Effector CD8-positive, alpha-beta T cell (primary cell): ENCODE measurements at places on chromosomes 11 and 22.

GRCh38 chr22:37417677-37418348, 9.5 kb downstream of the ELFN2 start:
- no peak for DNase-seq

- DNase-seq = no peak
Measured at GRCh38 chr11:120660024-120660565, 148.5 kb downstream of the GRIK4 start.

GRCh38 chr11:71194710-71195109, 57.7 kb downstream of the SHANK2 start:
- no peak for DNase-seq

DNA sequence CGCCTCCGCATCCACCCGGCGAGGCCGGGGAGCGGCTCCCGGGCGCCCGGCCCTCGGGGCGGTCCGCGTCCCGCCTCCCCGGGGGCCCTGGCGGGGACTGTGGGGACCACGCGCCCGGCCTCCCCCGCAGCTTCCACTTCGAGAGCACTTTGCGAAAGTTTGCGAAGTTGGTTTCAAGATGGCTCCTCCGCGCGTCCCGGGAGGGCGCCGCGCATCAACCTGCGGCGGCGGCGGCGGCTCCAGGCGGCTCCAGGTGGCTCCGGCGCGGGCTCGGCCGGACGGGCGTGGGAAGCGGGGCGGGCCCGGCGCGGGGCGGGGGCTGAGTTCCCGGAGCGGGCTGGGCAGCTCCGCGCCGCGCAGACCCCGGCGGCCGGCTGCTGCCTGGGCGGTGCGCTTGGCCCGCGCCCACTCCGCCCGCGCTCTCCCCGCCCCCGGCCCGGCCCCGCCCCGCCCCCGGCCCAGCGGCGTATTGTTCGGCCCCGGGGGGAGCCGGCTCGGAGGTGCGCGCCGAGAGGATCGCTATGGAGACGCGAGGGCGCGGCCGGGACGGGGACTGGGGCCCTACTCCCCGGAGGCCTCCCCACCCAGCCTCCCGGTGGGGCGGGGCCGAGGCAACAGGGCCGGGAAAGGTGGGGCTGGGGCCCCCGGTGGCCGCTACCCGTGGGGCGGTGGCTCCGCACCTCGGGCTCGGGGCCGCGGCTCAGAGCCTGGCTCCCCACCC, at the start of gene CELSR1:
Gene CELSR1, minus strand, starts transcription at position 396 of the 721 bp plus-strand sequence. CDS start 450 bp downstream, outside the sequence.
- no peak for DNase-seq

GRCh38 chr22:34508797-34509196, 557.2 kb upstream of the ISX start:
- DNase-seq = no peak
